ENCODE measurements at places on chromosomes 12 and 14.

DNA sequence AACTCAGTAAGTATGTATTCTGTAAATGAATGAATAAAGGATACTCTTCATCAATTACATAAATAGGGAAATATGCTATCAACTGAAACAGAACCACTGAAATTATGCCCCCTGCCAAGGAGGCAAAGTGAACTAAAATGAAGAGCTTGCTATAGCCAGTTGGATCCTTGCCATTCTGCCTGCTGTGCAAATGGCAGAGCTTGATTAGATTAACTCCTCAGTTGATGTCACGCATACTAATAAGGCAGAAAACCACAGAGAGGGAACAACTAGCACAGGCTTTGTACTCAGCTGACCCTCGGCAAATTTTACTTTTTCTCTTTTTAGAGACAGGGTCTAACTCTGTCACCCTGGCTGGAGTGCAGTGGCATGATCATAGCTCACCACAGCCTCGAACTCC lies 36.7 kb upstream of the FERMT2 start:
- peak; percentile 27 for DNase-seq

DNA sequence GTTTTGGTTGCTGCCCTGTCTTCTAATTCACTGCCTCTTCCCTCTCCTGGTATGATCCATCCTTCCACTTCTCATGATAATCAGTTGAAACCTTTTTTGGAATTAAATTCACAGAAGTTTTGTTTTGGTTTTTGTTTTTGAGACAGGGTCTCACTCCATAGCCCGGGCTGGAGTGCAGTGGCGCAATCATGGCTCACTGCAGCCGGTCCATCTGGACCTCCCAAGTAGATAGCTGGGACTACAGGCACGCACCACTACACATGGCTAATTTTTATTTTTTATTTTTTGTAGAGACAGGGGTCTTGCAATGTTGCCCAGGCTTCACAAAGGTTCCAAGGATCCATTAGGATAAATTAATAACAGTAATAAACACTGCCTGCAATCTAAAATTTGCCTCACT lies 164.3 kb downstream of the PRKCH start:
- no peak for DNase-seq

DNA sequence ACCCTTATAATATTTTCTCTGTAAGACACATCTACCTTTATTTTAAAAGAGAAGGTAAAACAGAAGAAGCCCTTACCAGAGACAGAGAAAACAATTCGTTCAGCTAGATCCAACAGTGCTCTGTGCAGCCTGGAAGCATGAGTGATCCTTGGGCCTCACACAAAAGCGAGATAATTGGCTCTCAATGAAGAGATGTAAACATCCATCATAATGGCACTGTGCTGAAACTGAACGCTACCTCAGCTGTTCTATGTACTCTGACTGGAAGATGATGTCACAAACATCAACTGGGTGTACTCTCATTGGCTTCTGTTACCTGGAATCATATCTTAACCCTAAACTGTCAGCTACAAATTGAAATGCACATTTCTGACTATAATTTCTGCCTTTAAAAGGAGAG lies at the start of gene MGAT4C:
MGAT4C (minus strand) TSS at position 229 of the 400 bp plus-strand sequence.
- peak; percentile 81 for DNase-seq

- no peak for DNase-seq
Observed at GRCh38 chr14:100749967-100750597, 23.4 kb downstream of the DLK1 start.

GRCh38 chr14:67186172-67186768 lies 3.0 kb upstream of the GARIN2 start:
- no peak for DNase-seq

DNA sequence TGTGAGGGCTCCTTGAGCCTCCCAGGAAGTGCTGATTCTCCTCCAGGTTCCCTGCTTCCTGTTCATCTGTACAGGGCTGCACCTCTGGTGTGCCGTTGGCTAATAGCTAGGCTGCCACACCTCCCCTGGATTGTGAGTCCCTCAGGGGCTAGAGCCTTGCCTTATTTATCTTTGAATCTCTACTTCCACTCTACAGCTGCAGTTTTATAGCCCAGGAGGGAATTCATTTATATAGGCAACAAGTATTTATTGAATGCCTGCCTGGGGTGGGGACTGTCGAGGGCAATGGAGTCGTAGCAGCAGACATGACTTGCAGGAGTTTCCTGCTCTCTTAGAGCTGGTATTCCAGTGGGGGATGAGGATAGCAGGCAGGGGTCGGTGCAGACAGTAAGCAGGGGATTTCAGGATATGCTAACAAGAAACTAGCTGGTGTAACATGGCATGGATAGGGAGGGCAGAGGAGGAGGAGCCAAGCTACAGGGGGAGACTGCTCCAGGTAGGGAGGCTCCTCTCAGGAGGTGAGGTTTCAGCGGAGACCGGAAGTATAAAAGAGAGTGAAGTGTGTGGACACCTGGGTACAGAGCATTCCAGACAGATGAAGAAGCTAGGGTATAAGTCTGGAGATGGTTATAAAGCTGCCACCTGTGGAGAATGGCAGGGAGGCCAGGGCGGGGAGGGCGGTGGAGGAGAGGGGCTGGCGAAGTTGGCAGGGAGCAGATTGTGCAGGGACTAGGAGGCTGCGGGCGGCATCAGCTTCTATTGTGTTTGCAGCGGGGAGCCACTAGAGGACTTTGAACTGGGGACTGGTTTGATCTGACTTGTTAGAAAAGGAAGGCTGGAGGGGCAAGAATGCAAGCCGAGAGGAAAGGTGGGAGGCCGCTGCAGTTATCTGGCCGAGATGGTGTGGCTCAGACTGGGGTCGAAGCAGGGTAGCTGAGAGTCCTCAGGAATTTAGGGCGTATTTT lies 17.2 kb downstream of the USP30 start:
- DNase-seq = no peak

DNA sequence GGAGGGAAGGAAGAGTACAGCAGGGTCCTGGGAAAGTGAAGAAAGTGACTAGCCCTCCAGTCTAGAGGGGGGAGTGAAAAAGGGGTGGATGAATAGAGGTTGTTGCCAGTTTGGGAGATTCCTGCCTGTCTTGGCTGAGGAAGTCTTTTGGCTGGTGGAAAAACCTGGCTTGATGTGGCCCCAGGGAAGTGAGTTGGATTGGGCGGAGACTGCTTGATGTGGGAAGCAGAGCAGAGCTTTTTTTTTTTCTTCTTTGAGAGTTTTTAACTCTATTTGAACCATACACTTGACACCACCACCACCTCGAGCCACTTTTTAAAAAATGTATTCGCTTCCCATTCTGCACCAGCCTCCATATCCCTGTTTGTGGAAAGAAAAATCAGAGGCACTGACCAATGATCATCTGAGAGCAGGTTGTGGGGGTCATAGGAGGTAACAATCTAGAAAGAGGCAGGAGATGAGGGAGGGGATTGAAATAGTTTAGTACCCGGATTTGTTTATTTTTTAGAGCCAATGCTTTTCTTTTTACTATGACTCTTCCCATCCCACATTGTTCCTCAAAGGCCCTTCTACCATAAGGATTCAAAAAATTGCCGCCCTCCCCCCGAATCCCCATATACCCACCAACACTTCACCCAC lies 690 bp upstream of the DTX3 start:
- DNase-seq = peak; percentile 74

- DNase-seq = no peak
Observed at GRCh38 chr12:113886721-113887120, 79.4 kb downstream of the RBM19 start.

All from eye (tissue), 1 donor.